ENCODE measurements at places on chromosomes 1 and 21.
A peak's percentile ranks its signal among the peaks of the same experiment; 100 is the strongest.

- DNase-seq = no peak
These were observed 37.9 kb upstream of the EEIG2 start for GRCh38 chr1:108521990-108522393.

DNA sequence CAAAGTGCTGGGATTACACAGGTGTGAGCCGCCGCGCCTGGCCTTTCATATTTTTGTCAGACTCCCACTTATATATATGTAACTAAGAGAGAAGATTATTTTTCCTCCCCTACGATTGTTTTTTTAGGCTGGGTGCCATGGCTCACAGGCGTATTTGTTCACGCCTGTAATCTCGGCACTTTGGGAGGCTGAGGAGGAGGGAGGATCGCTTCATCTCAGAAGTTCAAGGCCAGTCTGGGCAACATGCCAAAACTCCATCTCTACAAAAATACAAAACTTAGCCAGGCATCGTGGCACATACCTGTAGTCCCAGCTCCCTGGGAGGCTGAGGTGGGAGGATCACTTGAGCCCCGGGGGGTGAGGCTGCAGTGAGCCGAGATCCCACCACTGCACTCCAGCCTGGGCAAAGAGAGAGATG is 23.9 kb upstream of the ITLN2 start:
- no peak for DNase-seq

DNA sequence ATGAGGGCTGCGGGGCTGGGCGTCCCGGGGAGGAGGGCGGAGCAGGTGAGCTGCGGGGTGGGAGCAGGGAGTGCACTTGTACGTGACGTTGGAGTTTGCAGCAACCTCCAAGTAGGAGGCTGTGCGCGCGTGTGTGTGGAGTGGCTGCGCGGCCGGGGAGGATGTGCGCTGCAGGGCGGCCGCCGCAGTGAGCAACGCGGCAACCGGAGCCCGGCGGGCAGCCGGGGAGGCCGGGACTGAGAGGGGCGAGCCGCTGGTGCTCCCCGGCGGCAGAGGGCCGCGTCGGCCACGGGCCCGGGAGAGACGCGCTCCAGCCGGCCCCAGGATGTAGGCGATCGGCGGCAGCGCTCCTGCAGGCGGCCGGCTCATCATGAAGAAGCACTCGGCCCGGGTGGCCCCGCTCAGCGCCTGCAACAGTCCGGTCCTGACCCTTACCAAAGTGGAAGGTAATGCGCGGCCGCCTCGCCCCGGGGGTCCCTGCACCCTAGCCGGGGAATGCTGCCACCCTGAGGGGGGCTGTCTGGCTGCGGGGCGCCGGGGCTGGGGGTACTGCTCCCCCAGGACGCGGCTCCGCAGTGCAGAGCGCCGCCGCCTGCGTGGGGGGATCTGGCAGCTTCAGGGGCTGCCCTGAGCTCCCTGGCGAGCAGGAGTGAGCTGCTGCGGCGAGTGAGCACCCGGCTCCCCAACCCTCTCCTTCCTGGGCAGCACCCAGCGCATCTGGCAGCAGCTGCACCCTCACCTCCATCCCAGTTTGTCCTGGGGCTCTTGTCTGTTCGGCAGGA is 158.9 kb upstream of the COA6 start:
- no peak for DNase-seq

DNA sequence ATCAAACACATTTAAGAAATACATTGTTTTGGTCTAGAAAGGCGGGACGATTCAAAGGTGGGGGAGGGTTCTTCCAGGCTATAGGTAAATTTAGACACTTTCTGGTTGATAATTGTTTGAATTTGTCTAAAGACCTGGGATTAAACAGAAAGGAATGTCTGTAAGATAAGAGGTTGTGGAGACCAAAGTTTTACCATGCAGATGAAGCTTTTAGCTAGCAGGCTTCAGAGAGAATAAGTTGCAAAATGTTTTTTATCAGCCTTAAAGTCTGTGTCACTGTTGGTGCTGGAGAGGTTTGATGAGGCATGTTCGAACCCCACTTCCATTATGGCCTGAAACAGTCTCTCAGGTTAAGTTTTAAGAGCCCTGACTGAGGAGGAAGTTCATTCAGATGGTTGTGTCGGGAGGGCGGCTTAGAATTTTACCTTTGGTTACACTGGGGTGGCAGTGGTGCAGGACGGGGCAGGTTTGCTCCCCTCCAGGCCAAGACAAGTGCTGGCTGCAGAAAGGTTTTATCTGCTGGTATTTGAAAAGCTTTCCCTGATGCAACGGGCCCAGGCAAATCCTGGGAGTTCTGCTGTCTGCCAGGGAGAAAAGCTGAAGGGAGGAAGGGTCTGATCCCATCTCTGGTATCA is 16.0 kb upstream of the SLC2A5 start:
- no peak for DNase-seq

DNA sequence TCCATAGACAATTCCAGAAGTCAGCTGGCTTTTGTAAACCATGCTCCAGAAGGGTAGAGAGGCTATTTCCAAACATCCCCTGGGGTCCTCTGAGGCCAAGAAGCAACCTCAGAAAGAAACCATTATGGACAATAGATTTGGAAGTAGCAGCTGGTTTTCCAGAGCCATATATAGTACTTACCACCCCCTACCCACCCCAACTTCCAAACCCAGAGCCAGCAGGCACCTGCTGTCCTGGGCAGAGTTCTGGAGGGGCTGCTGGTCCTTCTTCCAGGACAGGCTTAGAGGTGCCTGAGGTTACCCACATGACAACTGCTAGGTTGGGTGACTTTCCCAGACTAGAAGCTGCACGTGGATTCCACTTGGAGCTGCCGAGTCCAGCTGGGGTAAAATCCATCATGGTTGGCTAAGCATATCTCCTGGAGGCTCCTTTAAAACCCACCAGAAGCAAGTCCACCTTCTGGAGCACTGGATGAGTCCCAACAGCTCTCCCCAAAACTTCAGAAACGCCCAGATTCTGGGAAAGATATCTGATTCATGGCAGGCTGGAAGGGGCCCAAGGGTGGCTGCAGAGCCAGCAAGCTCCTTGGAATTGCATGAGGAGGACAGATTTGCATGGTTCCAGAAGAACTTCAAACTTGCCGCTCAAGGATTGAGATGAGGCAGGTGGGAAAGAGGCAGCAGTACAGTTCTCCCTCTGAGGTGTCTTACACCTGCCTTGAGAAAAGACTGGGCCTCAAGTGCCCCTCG is 5.8 kb downstream of the MYCL start:
- no peak for DNase-seq

GRCh38 chr1:111619635-111620440 is at the start of gene RAP1A:
Gene RAP1A, plus strand, starts transcription at chr1:111619789. Its CDS starts 71,572 bp downstream, at chr1:111691361.
- DNase-seq = peak; percentile 88

- DNase-seq = no peak
These were observed 20.6 kb upstream of the PTTG1IP start for GRCh38 chr21:44893948-44894656.

- DNase-seq = no peak
These were observed 393.8 kb downstream of the NTNG1 start for GRCh38 chr1:107534632-107535031.

- DNase-seq = no peak
These were observed 704 bp downstream of the ALG6 start for GRCh38 chr1:63368131-63368530.

- no peak for DNase-seq
These were observed 32.3 kb downstream of the AGT start for GRCh38 chr1:230681599-230681998.

DNA sequence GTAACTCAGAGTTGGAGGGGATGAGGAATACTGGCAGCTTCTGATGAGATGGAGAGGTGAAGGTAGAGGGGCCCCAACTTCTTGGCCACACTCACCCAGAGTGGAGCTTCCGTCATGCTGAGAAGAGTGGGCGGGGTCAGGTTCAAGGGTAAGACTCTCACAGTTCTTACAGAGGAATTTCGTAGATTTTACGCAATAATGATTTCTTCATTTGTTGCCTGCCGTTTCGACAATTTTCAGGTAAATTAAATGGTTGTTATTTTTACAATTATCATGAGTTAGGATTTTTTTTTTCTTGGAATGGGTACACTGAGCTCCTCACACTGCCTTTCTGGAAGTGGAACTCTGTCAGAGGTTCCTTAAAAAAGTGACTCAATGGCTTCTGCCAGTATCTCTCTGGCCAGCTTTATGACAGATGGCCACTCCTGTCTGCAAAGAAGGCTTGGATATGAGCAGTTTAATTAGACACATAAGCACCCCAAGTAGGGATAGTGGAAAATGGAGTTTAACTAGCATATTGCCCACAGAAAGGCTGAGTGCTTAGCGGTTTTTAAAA is 13.8 kb upstream of the NLRP3 start:
- DNase-seq = no peak

DNA sequence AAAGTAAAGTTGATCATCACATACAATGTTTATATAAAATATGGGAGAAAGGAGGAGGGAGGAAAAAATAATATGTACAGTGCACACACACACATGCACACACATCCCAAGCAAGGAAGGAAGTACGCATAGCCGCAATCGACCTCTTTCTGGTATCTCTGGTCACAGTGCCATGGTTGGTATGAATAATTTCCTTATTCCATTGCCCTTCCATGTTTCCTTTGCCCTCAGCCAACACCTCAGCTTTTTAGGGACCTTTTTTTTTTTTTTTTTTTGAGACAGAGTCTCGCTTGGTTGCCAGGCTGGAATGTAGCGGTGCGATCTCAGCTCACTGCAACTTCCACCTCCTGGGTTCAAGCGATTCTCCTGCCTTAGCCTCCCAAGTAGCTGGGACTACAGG is 20.6 kb downstream of the CITED4 start:
- no peak for DNase-seq

DNA sequence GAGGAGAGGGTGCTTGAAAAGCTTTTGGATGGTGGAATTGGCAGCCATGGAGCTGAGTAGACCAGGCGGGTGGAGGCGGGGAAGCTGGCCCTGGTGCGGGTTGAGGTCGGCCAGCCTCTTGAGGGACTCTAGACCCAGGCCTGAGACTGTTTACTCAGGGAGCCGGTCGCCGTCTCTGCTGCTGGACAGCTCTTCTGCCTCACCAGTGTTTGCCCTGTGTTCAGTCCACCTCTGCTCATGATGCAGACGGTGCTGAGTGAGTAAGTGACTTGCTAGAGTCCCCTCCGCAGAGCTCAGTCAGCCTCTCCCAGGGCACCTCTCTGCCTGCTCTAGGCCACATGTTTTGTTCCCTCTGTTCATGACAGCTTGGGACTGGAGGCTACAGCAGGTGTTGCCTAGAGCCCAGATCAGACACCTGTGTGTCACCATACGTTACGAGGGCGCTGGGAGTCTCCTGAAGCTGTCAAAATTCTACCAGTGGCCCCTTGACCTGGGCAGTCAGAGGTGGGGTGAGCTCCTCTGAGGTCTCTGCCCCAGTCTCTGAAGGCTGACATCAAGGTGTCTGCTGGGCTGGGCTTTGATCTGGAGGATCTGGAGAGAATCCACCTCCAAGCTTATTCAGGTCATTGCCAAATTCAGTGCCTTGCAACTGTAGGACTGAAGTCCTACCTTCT is 73.5 kb upstream of the WNT4 start:
- no peak for DNase-seq

GRCh38 chr1:170071378-170071777 is 3.1 kb downstream of the KIFAP3 start:
- no peak for DNase-seq

DNA sequence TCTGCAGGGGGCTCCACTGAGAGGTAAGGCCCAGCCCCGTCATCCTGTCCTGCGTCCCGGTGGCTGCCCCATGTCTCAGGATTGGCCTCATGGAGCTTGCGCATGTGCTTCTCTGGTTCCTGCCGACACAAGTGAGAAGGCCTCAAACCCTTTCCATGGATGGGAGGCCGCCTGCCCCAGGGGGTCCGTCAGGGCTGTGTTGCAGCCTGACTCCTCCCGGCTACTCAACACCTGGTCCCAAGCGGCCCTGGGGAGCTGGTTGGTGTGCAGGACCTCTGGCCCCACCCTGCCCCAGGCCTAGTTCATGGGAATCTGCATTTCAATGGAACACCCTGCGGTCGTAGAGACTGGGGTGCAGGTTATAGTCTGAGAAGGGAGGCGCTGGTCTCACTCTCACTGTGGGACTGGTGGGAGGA is 21.1 kb upstream of the PDE9A start:
- DNase-seq = no peak

DNA sequence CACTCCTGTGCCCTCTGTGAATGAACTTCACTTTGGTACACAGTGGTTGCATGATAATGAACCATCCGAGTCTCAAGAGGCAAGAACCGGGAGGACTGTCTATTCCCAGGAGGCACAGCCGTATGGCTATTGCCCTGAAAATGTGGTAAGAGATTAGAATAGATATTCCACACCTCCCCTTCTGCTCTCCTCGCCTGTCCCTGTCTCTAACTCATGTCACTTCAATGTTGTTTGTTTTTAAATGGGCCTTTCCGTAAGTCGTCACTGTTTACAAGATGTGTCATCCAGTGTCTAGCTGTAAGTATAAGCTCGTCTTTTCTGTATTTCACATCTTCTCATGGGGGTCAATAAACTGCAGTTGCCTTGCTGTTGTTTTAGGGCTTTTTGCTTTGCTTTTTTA is 122.2 kb downstream of the PATJ start:
- no peak for DNase-seq

DNA sequence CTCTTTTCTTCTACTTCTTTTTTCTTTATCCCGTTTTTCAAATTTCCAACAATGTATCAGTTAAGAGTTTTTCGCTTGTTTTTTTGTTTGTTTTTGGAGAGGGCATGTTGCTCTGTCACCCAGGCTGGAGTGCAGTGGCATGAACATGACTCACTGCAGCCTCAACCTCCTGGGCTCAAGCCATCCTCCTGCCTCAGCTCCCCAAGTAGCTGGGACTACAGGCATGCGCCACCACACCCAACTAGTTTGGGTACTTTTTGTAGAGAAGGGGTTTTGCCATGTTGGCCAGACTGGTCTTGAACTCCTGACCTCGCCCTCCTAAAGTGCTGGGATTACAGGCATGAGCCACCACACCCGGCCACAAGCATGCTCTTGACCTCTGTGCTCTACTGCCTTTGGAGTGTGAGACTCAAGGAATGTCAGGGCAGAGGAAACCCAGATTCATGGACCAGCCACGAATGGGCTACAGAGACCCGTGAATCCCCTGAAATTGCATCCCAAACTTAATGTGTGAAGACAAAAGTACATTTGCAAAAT is 65.1 kb upstream of the HSD17B7 start:
- no peak for DNase-seq

GRCh38 chr1:207820568-207821463 is 69.0 kb downstream of the CD46 start:
- no peak for DNase-seq

DNA sequence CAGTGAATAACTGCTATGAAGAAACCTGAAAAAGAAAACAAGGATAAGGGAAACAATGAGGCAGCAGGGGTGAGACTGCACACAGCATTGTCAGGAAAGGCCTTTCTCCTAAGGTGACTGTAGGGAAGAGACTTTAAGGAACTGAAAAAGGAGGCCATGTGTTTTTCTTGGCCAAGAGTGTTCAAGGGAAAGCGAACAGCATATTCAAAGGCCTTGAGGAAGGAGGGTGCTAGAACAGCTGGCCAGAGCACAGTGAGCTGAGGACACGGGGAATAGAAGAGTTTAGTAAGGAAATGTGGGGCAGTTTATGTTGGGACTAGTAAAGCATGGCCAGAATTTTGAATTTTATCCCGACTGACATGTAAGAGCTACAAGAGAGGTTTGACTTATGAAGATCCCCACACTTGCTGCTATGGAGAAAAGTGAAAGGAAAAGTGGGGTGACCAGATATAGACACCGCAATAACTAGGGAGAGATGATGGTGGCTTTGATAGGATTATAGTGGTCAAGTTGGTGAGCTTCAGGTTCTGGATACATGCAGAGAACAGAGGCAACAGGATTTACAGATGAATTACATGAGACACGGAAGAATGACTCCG is 1.4 kb downstream of the RWDD2B start:
- DNase-seq = no peak

All from activated CD4-positive, alpha-beta T cell treated with anti-CD3 and anti-CD28 coated beads for 1 hour (primary cell).